ENCODE measurements at places on chromosomes 13 and 19.

GRCh38 chr13:22091222-22091970 is 420.5 kb downstream of the FGF9 start:
- no peak for DNase-seq

DNA sequence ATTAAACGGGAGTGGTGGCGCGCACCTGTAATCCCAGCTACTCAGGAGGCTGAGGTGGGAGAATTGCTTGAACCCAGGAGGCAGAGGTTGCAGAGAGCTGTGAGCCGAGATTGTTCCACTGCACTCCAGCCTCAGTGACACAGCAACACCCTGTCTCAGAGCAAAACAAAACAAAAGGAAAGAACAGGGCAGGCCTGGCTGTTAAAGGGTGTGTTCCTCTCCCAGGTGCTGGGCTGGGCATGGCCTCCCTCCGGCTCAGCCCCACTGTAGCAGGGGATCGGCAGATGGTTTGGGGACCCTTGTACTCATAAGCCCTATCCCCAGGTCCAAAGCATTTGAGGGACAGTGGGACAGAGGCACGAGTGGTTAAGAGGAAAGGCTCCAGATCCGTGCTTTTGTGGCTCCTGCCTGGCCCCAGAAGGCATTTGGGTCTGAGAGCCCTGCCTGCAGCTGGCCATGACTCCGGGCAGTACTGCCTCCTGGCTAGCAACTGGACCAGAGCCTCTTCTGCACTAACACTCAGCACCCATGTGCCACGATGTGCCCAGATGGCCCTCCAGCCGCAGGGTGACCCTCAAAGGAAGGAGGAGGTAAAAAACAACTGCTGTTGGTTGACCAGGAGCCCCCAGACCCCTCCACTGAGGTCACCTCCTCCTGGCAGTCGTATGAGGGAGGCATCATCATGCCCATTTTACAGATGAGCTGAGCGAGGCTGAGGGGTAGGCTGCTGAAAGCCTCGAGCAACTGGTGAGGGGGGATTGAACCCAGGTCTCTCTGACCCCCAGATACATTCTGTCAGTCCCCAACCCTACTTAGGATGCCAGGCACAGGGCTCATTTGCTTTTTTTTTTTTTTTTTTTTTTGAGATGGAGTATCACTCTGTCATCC is 10.0 kb downstream of the RFX1 start:
- no peak for DNase-seq

GRCh38 chr19:4866595-4867424 is 657 bp downstream of the PLIN3 start:
- no peak for DNase-seq

GRCh38 chr13:33639158-33639557 is 178.8 kb upstream of the RFC3 start:
- no peak for DNase-seq

DNA sequence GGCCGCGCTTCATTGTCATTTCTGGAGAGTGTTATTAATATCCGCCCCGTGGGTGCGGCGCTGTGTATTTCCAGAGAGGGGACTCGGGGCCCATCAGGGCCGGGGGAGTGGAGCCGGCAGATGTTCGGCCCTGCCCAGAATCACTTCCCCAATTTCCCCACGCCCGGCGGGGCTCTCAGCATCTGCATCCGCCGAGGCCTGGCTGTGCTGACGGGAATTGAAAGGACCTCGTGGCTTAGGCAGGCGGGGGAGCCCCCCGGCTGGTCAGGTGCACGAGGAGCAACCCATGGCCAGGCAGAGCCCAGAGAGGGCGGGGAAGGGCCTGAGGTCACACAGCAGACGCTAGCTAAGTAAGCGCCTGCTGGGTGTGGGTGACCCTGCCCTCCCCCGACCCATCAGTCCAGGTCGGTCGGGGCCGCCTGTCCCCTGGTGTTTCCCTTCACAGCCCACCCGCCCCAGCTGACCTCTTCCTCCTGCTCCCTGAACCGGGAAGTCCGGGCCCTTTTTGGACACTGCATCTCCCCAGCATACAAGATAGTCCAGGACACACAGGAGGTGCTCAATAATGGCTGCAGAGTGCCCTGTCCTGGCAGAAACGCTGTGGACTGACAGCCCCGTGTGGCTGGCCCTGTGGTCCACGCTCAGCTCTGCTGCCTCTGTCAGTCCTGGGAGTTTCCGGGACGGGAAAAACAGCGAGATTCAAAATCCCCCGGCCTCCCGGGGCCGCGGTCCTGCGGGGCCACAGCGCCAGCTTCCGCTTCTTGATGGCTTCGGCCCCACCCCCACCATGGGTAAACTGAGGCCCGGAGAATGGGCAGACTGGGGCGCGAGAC is 22.1 kb downstream of the ARID3A start:
- DNase-seq, result no peak

GRCh38 chr13:51308781-51309180 is 30.7 kb upstream of the SERPINE3 start:
- DNase-seq, result no peak

GRCh38 chr13:109748677-109749076 is 37.7 kb downstream of the IRS2 start:
- DNase-seq, result no peak

DNA sequence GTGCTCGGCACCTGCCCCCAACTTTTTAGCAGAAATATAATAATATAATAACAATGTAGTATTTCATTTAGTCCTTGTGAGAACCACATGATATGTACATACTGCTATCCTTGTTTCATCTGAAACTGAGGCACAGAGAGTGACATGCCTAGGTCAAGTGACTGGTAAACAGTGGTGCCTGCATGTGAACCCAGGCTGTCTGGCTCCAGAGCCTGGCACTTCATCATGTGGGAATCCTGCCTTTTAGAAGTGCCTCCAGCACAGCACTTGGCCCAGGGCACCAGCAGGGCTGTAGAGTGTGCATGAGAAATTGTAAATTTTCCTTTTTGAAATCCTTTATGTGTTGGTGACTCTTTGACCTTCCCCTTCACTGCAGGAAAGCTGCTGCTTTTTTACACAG is 27.4 kb downstream of the PRAM1 start:
- no peak for DNase-seq

- DNase-seq, result no peak
Measured at GRCh38 chr13:50685491-50685890, 158.0 kb downstream of the DLEU7 start.

DNA sequence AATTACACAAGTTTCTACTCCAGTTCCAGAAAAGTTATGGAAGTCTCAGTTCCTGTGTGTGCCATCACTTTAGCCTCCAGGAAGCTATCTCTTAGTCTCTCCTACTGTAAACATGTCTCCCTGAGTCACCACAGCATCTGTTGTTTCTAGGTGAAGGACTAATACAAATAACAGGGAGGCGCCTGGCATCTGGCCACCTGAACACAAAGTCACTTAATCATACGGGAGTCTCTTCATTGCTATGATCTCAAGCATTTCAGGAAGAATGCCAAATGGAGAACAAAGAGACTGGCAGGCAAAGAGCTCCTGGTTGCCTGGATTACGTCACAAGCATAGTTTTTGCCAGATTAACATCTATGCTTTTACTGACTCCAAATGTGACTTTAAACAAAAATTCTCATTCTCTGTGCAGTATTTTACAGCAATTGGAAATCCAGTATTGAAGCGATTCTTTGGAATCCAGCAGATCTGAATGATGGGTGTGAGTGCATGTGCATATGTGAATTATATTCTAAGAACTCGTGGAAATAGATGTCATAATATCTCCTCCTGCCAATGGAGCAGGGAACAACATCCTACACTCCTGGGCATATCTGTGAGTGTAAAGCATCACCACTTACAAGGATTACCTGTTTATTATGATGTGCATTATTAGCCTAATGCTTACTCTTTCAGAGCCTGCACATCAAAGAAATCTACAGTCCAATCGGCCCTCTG is 572.8 kb downstream of the PCDH9 start:
- no peak for DNase-seq

- DNase-seq, result peak; percentile 57
Measured at GRCh38 chr13:49110122-49110912, 109.8 kb upstream of the MLNR start.

DNA sequence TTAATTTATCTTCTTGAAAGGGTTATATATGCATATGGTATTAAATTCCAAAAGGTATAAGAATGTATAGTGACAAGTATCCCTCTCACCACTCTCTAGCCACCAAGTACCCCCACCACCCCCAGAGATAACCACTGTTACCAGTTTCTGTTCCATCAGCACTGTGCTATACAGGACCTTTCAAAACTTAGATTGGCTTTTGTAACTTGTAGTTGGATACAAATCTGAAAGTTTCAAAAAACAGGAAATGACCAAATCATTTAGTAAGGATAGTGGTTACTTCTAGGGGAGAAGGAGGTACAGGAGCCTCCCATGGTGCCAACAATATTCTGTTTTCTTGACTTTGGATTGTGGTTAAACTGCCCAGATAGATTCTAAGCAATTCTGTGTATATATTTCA is 56.7 kb downstream of the AKAP11 start:
- no peak for DNase-seq

DNA sequence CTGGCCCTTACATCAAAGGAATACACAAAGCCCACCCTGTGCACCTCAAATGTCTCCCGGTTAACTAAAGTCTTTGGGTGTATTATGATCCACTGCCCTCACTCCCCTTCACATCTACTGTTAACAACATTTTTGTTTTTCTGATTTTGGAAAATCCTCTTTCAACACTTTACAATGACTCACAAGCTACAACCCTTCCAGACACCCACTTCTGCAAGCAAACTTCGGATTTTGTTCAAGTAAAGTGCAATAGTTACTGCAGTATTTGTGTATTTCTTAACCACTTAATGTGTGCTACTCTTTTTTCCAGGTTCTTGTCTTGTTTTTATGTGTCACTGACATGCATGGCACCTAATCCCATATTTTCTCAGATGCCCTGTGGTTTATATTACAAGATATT is 101.1 kb downstream of the EDNRB start:
- DNase-seq, result no peak

- no peak for DNase-seq
Measured at GRCh38 chr13:105170438-105170837, 1365.0 kb downstream of the EFNB2 start.

DNA sequence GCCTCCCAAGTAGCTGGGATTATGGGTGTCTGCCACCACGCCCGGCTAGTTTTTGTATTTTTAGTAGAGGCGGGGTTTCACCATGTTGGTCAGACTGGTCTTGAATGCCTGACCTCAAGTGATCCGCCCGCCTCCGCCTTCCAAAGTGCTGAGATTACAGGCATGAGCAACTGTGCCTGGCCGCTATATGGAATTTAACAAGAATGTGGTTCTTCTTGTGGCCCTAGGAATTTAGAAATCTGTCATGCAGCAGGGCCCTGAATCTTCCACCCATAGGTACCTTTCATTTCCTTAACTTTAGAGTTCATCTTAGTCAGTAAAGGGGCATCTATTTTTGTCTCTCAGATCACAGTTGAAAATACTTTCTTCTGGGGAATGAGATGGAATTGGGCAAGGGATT is 25.6 kb upstream of the NDFIP2 start:
- DNase-seq, result no peak
